ENCODE measurements at places on chromosomes 11 and 22. TPM values are rescaled to one million over a fixed set of nuclear protein-coding genes. Genes with fewer than 3 reads are reported as not detected.

Gene UCP3
- 0.17 TPM for total RNA-seq

Gene SLC22A9
- total RNA-seq, result not detected

Gene NAALAD2
- not detected for total RNA-seq

Gene RTN4R
- 39.2 TPM for total RNA-seq

Gene DNAJB7
- not detected for total RNA-seq

Gene CYP2D6
- 0.95 TPM for total RNA-seq

Gene SERPIND1
- not detected for total RNA-seq

Gene OTOG
- not detected for total RNA-seq

Gene SAA4
- not detected for total RNA-seq
